Stimulated activated CD8-positive, alpha-beta memory T cell treated with anti-CD3 and anti-CD28 coated beads, Interleukin-12 subunit alpha, Interleukin-12 subunit beta, amount 100 ng/mL, for 4 hours (primary cell): ENCODE measurements at places on chromosomes 6 and 20.

- DNase-seq: no peak
Observed at GRCh38 chr6:131134980-131135243, 355 bp upstream of the AKAP7 start.

- DNase-seq: no peak
Observed at GRCh38 chr6:11473008-11473740, 64.4 kb upstream of the TMEM170B start.

- no peak for DNase-seq
Observed at GRCh38 chr20:45318386-45318939, 10.4 kb upstream of the MATN4 start.

DNA sequence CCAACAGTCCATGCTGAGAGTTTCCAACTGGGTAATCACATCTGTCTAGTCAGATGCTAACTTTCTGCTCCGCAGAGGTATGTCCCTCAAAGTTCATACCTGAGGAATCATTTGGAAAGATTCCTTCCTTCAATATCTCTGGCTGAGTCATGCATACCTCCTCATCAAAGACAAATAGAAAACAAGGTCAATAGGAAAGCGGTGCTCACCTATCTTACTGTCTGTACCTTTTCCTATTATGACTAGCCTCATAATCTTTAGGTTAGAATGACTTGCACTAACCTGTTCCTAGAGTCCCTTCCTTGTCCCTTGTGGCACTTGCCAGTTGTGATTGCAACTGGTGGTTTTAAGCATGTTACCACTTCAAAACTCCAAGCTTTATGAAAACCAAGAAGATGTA lies 78.2 kb upstream of the PTPRK start:
- no peak for DNase-seq

DNA sequence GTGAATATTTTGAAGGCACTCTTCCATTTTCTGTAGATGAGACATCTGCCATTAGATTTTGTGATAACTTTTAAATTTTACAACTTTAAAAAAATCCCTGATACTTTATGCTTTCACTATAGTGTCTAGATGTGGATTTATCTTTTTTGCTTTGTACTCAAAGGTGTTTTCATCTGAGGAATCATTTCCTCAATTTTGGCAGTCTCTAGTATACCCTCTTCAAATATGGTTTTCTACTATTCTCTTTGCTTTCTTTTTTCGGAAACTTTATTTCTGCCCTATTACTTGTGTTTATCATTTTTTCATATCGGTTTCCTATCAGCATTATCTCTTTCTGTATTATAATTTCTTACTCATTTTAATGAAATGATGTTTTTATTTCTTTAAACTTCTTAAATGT lies 62.2 kb downstream of the SLX4IP start:
- DNase-seq: no peak

GRCh38 chr20:39983655-39984054 lies 705.4 kb downstream of the MAFB start:
- DNase-seq: no peak

DNA sequence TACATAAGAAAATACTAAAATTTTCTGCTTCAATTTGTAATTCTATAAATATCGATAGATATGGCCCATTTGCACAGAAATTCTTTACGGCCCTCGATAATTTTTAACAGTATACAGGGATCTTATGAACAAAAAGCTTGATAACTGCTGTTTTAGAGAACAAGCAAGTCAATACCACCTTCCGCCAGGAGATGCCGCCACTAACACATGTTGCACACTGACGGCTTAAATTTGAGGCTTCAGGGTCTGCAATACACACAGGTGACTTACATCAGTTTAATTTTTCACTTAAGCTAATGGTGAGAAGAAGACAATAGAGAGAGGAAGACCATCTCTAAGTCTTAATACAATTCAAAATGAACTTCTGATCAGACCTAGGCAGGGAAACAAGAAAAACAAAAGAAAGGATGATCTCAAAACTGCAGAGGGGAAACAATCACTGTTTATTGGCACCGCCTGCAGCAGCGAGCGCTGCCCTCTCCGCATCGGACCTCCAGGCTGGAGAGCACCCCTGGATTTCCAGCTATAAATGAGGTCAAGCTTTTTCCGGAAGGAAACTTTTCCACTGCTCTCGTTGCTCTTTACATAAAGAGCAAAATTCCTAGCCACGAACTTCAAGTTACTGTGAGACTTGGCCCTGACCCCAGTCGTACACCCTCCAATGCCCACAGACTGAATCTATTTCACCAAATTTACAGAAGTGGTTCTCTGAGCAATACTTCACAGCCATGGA lies 53.9 kb downstream of the OTOR start:
- DNase-seq: no peak

GRCh38 chr6:71983131-71983530 lies 96.8 kb downstream of the RIMS1 start:
- no peak for DNase-seq

DNA sequence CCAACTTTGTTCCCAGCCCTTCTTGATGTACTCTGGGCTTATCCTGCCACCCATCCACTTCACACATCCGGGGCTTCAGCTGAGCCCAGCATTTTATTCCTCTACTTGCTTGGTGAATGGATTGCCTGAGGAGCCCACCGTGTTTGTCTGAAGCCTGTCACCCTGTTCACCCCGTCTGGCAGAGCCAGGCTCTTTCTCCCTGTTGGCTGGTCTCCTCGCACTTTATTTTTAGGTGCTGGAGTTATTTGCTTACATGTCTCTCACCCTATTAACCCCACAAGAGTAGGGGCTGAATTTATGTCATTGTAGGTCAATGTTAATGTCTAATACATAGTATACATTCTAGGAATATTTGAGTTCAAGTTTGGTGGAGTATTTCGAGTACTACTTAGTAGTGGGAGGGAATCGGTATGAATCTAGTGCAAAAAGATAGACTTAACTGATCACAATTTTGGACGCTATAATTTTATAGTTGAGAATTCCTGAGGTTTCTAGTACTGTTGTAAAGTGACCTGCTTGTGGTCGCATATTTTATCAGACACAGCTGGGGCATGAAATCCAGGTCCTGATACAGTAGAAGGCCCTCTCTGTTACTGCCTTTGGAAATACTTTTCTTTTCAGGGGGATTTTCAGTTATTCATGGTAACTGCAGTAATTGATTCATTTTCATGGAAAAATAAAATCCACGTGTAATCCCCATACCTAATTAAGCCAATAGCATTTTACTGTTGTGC lies 10.8 kb downstream of the JARID2 start:
- DNase-seq: no peak

GRCh38 chr6:41643899-41644269 lies 5.6 kb downstream of the MDFI start:
- DNase-seq: no peak

GRCh38 chr6:96834070-96834469 lies 3.2 kb downstream of the GPR63 start:
- DNase-seq: no peak

- DNase-seq: no peak
Observed at GRCh38 chr6:156949376-156949775, 172.2 kb downstream of the ARID1B start.

DNA sequence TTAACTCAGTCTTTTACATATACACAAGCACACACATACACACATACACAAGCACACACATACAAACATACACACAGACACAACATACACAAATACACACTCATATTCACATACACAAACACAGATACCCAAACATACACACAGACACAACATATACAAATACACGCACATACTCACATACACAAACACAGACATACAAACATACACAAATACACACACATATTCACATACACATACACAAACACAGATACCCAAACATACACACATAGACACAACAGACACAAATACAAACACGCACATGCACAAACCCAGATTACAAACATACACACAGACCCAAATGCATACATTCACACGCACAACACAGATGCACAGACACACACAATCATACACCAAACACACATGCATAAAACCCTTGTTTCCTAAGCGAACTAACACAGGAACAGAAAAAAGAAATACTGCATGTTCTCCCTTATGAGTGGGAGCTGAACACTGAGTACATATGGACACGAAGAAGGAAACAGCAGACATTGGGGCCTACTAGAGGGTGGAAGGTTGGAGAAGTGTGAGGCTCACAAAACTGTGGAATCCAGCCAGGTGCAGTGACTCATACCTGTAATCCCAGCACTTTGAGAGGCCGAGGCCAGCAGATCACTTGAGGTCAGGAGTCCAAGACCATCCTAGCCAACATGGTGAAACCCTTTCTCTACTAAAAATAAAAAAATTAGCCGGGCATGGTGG lies 34.2 kb downstream of the PIM1 start:
- DNase-seq: no peak

DNA sequence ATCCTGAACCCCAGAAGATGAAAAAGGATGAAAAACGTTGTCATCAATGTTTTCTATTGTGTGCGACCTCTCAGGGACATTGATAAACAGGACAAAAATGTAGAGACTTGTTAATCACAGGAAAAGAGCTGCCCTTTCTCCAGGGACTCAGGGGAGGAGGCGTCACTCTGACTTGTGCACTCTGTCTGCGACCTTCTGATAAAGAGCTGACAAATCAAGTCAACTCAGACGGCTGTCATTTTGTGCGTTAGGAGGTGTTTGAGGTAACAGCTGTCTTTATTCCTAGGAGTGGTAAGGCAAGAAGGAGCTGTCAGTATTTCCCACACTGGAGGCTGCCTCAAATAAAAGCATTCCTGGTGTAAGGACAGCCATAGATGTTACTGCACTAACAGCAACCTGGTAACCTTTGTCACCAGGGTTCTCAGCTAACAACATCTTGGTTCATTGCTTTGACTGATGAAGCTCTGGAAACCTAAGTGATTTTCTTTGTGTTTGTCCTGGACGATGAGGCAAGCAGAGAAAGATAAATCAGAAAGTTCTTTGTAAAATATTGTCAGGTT lies 38.6 kb upstream of the NXT1 start:
- no peak for DNase-seq

DNA sequence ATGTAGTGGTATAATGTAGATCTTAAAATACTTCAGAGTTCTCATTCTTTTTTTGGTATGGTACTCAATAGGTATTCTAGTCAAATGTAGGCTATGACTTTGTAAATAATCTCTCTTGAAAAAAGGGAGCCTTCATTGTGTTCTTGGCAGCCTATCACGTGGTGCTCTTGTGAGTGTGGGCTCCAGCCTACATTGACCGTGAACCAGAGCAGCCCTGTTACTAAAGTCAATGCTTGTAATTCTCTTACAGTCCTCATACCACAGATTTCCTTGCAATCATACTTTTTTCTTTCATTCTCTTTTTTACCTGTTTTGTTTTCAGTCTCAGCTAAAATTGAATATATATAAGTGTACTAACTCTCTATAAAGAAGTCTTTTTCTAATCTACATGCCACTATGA lies 31.1 kb downstream of the ARID1B start:
- DNase-seq: no peak

- DNase-seq: no peak
Observed at GRCh38 chr6:25590986-25591385, 61.0 kb upstream of the SCGN start.

- DNase-seq: no peak
Observed at GRCh38 chr6:145022199-145022796, 713.0 kb downstream of the EPM2A start.

DNA sequence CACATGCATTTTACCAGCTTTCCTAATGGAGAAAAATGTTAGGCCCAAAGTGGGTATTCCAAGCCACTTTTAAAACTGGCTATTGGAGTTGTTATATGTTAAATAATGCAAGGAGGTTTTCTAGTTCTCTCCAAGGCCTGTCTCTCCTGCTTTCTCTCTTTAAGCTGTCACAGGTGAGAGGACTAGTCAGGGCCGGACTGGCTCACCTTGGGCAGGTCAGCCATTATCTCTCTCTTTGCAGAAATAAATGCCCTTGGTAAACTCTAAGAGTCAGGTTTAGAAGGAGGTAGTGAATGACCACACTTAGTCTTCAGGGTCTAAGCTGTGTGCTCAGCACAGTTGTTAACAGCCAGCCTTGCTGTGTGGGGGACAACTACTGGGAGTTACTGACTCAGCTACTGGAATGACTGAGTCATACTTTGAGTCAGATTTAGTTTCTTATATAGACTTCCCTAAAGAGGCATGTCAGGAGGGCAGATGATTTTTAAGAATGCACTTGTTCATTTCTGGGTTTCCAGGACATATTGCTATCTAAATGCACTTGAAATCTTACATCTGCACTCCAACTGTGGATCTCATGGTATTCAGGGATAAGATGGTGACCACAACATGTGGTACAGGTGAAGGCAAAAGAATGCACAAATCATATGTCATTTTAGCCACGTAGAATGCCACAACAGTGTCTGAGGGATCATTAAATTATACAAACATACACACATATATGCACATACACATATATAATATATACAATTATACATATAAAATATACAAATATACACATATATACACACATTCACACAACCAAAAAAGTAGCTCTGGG lies 719.4 kb downstream of the EPM2A start:
- no peak for DNase-seq

GRCh38 chr6:84687431-84687830 lies 77.0 kb downstream of the TBX18 start:
- no peak for DNase-seq

GRCh38 chr6:96786336-96786735 lies 50.9 kb downstream of the GPR63 start:
- DNase-seq: no peak

DNA sequence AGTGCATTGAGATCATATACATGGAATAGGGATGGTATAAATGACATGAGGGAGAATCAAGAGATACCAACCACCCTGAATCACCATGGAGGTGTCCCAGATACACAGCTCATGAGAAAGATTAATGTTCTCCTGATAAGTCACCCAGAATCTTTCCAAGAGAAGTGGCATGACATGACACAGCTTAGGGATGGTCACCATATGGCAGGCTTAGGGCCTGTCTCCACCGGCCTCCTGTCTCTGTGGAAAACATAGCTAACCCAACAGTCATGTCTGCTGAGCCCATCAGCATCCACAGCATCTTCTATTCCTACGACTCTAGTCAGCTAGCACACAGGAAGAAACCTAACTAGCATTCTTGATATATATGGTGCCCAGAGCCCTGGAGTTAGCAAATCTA lies 133.3 kb downstream of the IPCEF1 start:
- no peak for DNase-seq

DNA sequence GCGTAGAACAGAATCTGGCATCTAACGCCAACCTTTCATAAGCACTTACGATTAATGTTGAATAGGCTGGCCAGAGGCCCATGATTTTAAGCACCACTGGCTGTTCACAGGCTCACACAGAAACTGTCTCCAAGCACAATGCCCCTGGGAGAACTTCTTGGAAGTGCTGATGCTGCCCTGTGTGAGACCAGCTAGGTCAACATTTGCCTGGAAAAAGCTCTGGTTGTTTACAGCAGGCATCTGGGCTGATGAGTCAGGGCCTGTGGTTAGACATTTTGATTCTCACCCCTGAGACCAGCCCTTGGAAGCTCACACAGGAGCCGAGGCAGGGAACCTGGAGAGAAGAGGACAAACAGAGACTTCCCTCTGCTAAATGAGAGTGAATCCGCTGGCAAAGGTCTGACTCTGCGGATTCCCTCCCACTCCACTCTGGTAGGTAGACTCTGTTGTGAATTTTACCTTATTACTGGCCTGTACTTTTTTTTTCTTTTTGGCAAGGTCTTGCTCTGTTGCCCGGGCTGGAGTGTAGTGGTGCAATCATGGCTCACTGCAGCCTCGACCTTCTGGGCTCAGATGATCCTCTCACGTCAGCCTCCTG lies 6.8 kb upstream of the SULF2 start:
- DNase-seq: no peak
